Kidney (tissue), 22 donors: ENCODE measurements at places on chromosomes 1 and 21. TPM values are rescaled to one million over a fixed set of nuclear protein-coding genes. Genes with fewer than 3 reads are reported as not detected.
A peak's percentile ranks its signal among the peaks of the same experiment; 100 is the strongest.

DNA sequence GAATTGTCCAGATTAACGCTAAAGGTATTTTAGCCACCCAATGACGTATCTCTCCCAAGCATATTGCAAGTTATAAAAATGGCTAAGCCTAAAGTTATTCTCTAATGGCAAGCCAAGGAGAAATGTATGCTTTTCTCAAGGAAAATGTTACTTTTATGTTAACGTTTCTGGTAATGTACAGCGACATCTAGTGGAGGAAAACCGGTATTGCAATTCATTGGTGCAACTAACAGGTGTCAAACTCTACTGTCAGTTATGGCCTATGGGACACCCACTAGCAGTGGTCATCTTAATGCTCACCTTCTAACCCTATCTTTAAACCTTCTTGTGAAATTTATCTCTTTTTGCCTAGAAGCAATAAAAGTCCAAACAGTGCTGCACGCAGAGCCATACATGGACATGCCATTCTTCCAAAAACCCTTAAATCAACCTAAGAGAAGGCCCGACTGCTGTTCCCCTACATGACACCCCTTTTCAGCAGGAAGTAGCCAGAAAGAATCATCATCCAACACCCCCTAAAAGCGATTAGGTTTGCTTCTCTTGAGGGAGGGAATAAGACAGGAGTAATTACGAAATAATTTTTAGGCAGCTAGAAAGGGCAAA lies 68.7 kb upstream of the LRIF1 start:
- no peaks in the 10 kb centered on the region for H3K27me3 ChIP-seq
- H3K4me1 ChIP-seq, result no peaks in the 10 kb centered on the region
- no peak overlapping the region for H3K4me3 ChIP-seq
- no peak overlapping the region for H3K27ac ChIP-seq

- DNase-seq, result no peak
- no peak overlapping the region for H3K27ac ChIP-seq
- no peaks in the 10 kb centered on the region for H3K36me3 ChIP-seq
These were observed 51.9 kb downstream of the IER5 start for GRCh38 chr1:181140398-181140797.

DNA sequence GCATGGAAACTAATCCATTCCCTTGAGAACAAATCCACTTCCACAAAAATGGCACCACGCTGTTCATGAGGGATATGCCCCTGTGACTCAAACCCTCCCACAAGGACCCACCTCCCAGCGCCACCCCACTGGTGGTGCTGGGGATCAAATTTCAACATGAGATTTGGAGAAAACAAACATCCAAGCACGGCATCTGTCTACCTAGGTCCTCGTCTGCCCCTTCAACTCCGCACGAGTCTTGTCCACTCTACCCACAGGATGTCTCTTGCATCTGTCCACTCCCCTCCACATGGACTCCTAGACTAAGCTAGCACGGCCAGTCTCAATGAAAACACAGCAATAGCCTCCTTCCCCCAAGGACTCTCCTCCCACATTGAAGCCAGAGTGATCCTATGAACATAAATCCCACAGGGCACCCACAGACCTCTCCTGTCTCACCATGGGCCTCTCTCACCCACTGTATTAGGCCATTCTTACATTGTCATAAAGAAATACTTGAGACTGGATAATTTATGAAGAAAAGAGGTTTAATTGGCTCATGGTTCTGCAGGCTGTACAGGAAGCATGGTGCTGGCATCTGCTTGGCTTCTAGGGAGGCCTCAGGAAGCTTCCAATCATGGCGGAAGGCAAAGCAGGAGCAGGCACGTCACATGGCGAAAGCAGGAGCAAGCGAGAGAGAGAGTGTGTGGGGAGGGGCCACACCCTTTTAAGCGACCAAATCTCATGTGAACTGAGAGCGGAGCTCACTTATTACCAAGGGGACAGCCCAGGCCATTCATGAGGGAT lies 101.4 kb downstream of the TOMM20 start:
- no peak overlapping the region for H3K4me3 ChIP-seq
- no peak overlapping the region for H3K27ac ChIP-seq
- no peaks in the 10 kb centered on the region for H3K27me3 ChIP-seq
- H3K4me1 ChIP-seq, result peaks cover 3% of the 10 kb centered on the region

GRCh38 chr1:246949956-246950355 lies 18.2 kb upstream of the AHCTF1 start:
- no peak overlapping the region for H3K4me3 ChIP-seq
- DNase-seq, result no peak
- H3K36me3 ChIP-seq, result no peaks in the 10 kb centered on the region
- H3K27me3 ChIP-seq, result no peaks in the 10 kb centered on the region

- H3K27me3 ChIP-seq, result no peaks in the 10 kb centered on the region
- H3K27ac ChIP-seq, result no peak overlapping the region
- H3K36me3 ChIP-seq, result no peaks in the 10 kb centered on the region
- no peak overlapping the region for H3K4me3 ChIP-seq
- DNase-seq, result no peak
- peaks cover 8% of the 10 kb centered on the region for H3K4me1 ChIP-seq
These were observed 31.5 kb downstream of the DPT start for GRCh38 chr1:168697356-168698126.

DNA sequence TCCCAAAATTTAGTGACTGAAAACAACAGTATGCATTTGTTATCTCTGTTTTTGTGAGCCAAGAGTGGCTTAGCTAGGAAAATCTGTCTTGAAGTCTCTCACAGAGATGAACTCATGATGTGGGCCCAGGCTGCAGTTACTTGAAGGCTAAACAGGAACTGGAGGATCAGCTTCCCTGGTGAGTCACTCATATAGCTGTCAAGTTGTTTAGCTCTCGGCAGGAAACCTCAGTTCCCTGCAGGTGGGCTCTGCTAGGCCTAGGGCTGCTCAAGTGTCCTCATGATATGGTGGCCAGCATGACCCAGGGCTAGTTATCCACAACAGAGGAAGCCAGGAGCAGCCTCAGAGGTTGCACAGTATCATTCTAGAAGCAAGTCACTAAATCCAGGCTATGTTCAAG lies 30.2 kb upstream of the DDX59 start:
- H3K27me3 ChIP-seq, result no peaks in the 10 kb centered on the region
- no peaks in the 10 kb centered on the region for H3K4me1 ChIP-seq
- no peak for DNase-seq
- H3K27ac ChIP-seq, result no peak overlapping the region
- no peaks in the 10 kb centered on the region for H3K36me3 ChIP-seq

GRCh38 chr1:236144446-236145150 lies 2.3 kb downstream of the GPR137B start:
- DNase-seq, result no peak
- peaks cover 4% of the 10 kb centered on the region for H3K27me3 ChIP-seq
- peaks cover 30% of the 10 kb centered on the region for H3K4me1 ChIP-seq
- H3K27ac ChIP-seq, result peak overlapping the region; percentile 34
- H3K4me3 ChIP-seq, result peak overlapping the region; percentile 91

- H3K4me1 ChIP-seq, result no peaks in the 10 kb centered on the region
- H3K36me3 ChIP-seq, result no peaks in the 10 kb centered on the region
- no peak for DNase-seq
- H3K4me3 ChIP-seq, result no peak overlapping the region
- no peak overlapping the region for H3K27ac ChIP-seq
- no peaks in the 10 kb centered on the region for H3K27me3 ChIP-seq
These were observed 40.4 kb downstream of the KRTAP10-1 start for GRCh38 chr21:44499631-44500030.

DNA sequence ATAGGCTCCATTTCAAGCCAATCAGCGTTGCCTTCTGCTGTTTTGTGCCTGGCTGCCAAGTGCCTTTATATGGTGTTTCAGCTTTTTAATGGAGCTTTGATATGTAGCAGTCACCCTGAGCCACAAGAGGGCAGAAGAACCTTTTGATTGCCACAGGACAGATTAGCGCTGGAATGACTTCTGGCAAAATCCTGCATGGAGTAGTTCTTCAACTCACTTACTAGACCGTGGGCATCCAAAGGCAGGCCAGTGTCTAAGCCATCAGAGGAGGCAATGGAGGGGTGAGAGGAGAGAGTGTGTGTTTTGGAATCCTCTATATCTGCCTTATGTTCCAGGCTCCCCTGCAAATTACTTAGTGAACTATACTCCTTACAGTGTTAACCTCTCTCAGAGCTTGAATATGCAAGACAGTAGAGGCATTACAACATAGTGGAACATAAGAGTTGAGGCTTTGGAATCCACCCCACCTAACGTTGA lies 56.2 kb downstream of the ST3GAL3 start:
- no peaks in the 10 kb centered on the region for H3K27me3 ChIP-seq
- DNase-seq, result no peak
- H3K4me1 ChIP-seq, result no peaks in the 10 kb centered on the region
- H3K36me3 ChIP-seq, result no peaks in the 10 kb centered on the region
- no peak overlapping the region for H3K27ac ChIP-seq

- peaks cover 16% of the 10 kb centered on the region for H3K4me1 ChIP-seq
- no peaks in the 10 kb centered on the region for H3K36me3 ChIP-seq
- no peaks in the 10 kb centered on the region for H3K27me3 ChIP-seq
- H3K27ac ChIP-seq, result no peak overlapping the region
- no peak for DNase-seq
These were observed 116.9 kb downstream of the NOS1AP start for GRCh38 chr1:162186406-162186805.

The LCE1D gene
- polyA plus RNA-seq, result not detected
